ENCODE measurements at places on chromosomes 3 and 15. TPM values are rescaled to one million over a fixed set of nuclear protein-coding genes. Genes with fewer than 3 reads are reported as not detected.
A peak's percentile ranks its signal among the peaks of the same experiment; 100 is the strongest.

- DNase-seq = no peak
These were observed 6.6 kb upstream of the TPRG1 start for GRCh38 chr3:189165092-189165612.

Gene LMAN1L
- total RNA-seq = not detected

- peak; percentile 70 for DNase-seq
These were observed 15.8 kb downstream of the XXYLT1 start for GRCh38 chr3:195255176-195255500.

GRCh38 chr3:37768107-37768809, 93.4 kb upstream of the CTDSPL start:
- no peak for DNase-seq

Gene UBAP1L
- 3.6 TPM for total RNA-seq

DNA sequence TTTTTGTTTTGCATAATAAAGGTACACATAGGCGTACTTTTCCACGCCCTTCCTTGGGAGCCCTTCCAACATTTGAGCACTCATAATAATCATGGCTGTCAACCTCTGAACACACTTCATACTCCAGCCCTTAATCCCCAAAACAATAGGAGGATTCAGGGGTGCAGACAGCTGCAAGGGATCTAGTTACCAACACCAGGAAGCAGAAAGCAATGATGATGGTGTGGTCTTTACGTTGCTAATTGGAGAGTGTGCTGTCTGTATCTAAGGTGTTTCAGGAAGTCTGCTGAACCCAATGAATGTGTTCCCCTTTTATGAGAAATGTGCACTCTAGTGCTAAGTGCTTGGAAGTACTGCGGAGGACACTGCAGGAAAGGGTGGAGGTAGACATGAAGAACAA, 60.3 kb upstream of the PDZRN3 start:
- DNase-seq = no peak

DNA sequence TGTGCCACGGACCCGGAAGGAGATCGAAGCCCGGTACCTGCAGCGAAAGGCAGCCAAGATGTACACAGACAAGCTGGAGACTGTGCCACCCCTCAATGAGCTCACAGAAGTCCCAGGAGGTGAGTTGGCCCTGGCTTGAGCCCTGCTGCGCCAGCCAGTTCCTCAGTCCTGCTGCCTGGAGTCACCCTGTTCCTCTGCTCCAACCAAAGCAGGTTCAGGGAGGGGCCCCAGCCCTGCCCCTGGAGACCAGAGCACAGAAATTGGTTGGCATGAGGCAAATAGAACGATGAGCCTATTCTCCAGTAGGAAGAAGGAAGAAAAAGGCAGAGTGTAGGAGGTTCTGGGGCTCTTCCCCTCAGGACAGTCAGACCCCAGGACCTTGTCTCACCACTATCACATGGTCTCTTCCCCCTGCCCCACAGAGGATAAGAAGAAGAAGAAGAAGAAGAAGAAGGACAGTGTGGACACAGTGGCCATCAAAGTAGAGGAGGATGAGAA, 8.0 kb downstream of the TMIE start:
- DNase-seq = no peak

Gene CACNA2D2
- 2.0 TPM for total RNA-seq

- no peak for DNase-seq
These were observed 195.5 kb downstream of the BCHE start for GRCh38 chr3:165641569-165642310.

DNA sequence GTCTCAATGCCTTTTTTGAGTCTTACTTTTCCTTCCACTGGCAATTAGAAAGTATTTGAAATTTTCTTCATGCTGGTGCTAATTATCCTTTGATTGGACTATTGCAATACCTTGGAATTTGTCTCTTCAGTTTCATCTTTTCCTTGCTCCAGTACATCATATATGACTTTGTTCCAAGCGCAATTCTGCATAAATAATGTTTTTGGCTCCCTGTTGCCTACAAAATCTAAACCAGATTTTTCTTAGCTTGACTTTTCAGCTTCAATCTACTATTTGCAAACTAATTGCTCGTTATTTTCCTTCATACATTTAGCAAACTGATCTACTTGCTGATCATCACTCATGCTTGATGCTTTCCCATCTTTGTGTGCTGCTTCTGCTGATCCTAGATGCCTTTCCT, 230.8 kb upstream of the GPR149 start:
- no peak for DNase-seq

Gene TPRG1
- total RNA-seq = 14.2 TPM

Data from posterior vena cava (tissue), 2 donors.